Stimulated activated CD4-positive, alpha-beta T cell treated with anti-CD3 and anti-CD28 coated beads, TNF-alpha, amount 100 ng/mL, for 4 hours (primary cell): ENCODE measurements at places on chromosomes 13 and 19.

DNA sequence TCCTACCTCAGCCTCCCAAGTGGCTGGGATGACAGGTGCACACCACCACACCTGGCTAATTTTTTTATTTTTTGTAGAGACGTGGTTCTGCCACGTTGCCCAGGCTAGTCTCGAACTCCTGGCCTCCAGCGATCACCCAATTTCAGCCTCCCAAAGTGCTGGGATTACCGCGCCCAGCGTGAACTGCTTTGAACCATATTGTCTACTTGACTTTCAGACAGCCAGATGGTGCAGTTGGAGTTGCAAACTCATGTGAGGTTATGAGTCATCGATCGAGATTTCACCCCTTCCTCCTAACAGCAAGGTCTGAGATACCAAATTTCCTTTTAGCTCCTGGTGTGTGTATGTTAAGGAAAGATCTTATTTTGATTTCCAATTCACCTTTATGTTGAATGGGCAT is 2.7 kb downstream of the SLC27A1 start:
- no peak for DNase-seq

DNA sequence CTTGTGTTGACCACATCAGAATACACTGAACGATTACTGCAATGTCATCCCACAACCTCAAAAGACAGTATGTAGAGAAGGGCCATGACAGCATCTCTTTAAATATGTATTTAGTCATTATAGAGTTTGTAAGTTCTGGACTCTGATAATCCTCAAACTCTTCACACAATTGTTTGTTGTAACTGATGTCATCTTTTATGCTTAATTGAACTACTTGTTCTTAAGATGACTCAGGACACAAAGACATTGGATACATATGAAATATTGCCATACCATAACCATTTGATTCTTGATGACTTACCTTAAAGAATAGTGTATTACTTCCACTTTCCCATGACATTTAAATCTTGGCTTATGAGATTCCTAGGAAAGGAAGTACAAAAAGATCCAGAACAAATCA is 347.6 kb downstream of the KLF5 start:
- no peak for DNase-seq

GRCh38 chr13:33207615-33207961 is 78.0 kb downstream of the STARD13 start:
- no peak for DNase-seq

GRCh38 chr19:45667620-45668341 is at the start of gene GIPR:
TSS of gene GIPR (plus strand) at chr19:45668221. CDS start at chr19:45669521, 1,300 bp downstream.
- DNase-seq: no peak

GRCh38 chr13:29301027-29301426 is 294.5 kb downstream of the SLC7A1 start:
- DNase-seq: no peak

DNA sequence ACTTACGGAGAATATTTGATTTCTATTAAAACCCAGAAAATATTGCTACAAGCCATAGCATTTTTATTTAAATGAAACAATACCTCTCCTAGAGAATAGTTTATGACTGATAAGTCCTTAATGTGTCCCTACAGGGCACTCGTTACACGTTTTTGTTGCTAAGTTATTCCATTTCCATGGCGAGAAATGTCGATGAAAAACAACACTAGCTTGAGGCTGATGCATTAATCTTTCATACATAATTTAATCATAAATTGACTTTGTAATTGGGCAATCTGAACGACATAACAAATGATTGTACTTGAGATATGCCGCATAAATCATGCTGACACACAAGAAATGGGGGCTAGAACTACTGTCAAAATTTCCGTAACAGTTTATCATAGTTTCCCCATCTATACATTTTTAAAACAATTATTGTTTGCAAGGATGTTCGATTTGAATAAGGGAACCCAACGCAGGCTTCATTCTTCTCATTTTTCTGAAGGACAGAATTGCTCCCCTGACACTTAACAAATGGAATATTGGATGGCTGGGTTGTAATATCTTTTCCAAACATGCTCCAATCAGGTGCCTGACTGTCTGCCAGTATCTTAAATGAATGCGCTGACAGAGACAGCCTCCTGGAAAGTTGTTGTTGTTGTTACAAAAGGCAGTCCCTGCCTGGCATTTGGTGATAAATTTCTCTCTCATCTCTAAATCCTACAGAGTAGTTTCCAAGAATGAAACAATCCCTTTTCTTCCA is 61.9 kb downstream of the FLT1 start:
- no peak for DNase-seq

DNA sequence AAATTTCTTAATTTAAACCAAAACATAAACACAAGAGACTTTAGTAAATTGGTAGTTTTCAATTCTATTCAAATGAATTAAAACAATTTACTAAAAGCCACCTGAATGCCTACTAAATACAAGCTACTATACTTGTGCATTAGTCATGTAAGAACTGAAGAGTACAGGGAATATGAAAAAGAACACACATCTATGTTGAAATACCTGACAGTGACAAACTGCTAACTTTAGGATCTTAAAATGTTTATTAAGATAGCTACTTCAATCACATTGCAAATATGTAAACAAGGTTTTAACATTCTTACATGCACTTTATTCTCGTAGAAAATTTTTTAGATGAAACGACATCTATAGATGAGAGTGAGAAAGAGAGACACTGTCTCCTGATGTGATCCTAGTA is 4.1 kb downstream of the SPRYD7 start:
- DNase-seq: no peak

GRCh38 chr19:46411925-46412649 is 1.3 kb downstream of the CCDC8 start:
- no peak for DNase-seq
